ENCODE measurements at places on chromosomes 4 and X. TPM values are rescaled to one million over a fixed set of nuclear protein-coding genes. Genes with fewer than 3 reads are reported as not detected.

DNA sequence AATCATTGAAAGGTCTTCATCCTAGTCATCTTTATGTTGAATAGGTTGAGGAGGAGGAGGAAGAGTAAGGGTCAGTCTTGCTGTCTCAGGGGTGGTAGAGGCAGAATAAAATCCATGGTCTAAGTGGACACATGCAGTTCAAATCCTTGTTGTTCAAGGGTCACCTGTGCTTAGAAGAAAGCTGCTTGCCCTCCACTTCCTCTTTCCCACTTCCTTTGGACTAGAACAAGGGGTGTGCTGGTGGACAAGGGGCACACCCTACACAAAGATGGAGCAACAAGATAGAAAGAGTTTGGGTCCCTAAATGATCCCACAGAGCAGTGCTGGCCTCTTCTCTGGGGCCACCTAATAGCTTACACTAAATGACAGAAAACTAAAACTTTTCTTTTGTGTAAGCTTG lies 47.9 kb downstream of the HSD17B13 start:
- DNase-seq: no peak

DNA sequence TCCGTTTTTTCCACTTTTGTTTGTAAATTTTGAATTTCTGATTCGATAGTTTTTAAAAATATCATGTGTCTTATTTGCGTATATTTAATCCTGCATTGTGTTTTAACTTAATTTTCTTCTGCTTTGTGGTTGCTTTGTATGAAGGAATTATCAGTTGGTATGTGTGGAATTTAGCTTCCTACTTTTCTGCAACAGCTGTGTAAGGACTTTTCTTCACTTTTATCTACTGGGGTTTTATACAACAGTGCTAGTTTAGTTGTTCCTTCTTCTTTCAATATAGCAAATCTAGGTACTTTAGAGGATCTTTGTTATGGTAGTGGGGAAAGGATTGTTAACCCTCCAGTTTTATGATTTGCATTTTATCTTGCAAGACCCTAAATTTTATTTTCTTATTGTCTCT lies 410.3 kb downstream of the CCSER1 start:
- no peak for DNase-seq

GRCh38 chrX:20231598-20231997 lies 35.1 kb downstream of the RPS6KA3 start:
- DNase-seq: no peak

- DNase-seq: no peak
These were observed 459.7 kb downstream of the MID1IP1 start for GRCh38 chrX:39260965-39261364.

DNA sequence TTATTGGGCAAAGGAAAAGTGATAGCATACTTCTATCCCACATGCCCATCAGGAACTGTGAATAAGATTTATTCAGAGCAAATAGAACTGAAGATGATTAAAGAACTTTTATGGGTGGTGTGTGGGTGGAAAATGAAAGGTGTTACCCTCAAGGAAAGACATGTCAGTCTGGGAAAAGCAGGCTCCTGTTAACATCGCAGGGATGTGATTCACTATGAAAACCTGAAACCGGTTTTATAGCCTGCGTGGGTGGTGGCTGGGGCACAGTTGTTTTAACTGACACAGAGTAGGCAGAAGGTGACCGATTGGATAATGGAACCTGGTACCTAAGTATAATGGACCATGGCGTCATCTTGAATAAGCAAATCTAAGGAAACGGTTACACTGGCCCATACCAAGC lies 61.3 kb upstream of the CASK start:
- DNase-seq: no peak

- DNase-seq: no peak
These were observed 6.5 kb downstream of the FAM199X start for GRCh38 chrX:104172788-104173187.

DNA sequence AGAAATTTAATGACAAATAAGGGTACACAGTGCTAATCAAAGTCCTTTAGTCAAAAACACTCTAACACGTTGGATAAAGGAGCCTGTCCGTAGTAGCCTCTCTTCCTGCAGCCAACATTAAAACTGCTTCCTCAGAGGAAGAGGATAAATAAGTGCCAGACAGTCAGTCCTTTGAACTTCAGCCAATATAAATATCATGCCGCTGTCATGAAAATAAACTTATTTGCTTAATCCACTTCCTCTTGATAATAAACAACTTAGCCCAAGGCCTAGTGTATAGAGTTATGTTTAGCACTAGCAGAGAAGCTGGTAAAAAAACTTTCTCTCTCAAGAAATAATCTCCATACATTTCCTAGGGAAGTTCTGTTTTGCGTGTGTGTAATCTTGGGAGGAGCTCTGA lies 196.7 kb downstream of the HS3ST1 start:
- no peak for DNase-seq

DNA sequence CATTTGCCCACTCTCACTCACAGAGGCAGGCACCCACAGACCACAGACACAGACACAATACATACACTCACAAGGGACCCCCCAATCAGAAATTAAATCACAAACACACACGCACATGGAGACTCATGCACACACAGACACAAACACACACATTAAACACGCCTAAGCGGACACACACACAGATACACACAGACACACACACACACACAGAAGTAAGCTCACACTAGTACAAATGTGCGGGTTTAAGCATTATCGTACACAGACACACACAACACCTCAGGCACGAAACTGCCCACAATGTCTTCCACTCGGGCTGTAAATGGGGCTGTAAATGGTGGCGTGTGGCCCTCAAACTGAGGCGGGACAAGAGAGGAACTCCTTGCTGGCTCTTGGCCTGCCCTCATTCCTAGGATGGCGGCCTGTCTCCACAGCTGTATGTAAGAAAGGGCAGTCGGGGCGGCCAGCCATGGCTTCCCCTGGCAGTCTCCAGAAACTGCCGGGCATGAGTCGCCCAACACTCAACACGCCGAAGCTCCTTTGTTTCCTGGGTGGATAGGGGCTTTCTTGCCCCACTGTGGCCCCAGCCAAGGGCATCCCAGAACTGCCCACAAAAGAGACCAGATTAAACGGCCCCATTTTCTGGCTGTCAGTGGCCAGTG lies 53.9 kb downstream of the NBDY start:
- no peak for DNase-seq

- no peak for DNase-seq
These were observed 413.5 kb upstream of the GRIA3 start for GRCh38 chrX:122770581-122770980.

- no peak for DNase-seq
These were observed 57.7 kb upstream of the PASD1 start for GRCh38 chrX:151505796-151506195.

GRCh38 chr4:24550441-24551175 lies 33.7 kb downstream of the DHX15 start:
- no peak for DNase-seq

DNA sequence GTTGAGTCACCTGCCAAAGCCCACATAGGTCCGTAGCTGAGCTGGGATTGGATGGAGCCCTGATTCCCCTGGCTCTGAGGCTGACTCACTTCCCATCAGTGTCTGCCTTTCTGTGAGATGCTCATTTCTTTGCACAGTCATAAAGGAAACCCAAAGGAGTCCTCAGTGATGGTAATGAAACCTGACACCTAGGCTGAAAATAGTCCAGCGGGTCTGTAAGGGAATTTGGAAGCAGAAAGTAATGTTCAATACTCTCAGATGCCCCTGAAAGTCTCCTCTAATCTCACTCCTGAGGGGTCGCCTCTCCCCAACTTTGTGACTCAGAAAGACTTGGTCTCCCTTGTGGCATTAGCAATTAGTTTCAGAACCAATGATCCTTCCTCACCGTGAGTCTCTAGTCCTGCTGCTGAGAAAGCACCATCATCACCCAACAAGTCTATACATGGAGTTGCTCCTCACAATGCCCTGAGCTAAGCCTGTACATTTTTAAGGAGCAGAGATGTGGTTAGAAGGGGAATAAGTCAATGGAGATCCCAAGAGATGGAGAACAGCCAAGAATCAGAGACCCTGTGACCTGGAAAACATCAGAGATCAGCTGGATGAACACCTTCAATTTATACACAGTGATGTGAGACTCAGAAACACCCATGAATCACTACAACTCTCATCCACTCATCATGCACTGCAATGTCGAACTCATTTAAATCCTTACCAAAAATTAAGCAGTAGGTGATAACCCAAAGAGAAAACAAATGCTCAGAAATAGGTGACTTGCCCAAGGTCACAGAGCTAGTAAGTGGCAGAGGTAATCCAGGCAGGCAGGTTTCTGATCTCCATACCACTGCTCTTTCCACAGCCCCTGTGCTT lies 219.0 kb upstream of the CPEB2 start:
- no peak for DNase-seq

DNA sequence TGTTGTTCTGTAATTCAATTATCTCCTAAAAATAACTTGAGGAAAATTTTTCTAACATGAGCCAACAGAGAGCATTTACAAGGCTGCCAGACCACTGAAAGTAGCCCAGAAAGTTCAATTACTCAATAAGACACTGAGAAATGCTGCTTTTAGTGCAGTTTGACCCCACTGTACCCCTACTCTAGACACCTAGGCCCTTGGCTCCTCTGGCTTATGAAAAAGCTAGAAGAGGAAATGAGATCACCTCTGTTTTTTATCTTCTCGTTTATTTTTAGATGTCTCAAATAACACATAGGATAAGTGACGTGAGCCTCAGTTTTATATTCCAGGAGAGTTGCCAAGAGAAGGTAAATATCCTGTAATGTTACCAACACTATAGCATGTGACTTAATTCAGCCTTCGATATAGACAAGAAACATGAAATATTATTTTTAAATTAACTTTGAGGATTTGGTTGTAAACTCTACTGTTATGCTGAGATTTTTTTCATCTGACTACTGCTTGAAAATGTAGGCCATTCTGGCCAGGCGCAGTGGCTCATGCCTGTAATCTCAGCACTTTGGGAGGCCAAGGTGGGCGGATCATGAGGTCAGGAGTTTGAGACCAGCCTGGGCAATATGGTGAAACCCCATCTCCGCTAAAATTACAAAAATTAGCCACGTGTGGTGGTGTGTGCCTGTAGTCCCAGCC lies 24.4 kb downstream of the TNIP3 start:
- no peak for DNase-seq

DNA sequence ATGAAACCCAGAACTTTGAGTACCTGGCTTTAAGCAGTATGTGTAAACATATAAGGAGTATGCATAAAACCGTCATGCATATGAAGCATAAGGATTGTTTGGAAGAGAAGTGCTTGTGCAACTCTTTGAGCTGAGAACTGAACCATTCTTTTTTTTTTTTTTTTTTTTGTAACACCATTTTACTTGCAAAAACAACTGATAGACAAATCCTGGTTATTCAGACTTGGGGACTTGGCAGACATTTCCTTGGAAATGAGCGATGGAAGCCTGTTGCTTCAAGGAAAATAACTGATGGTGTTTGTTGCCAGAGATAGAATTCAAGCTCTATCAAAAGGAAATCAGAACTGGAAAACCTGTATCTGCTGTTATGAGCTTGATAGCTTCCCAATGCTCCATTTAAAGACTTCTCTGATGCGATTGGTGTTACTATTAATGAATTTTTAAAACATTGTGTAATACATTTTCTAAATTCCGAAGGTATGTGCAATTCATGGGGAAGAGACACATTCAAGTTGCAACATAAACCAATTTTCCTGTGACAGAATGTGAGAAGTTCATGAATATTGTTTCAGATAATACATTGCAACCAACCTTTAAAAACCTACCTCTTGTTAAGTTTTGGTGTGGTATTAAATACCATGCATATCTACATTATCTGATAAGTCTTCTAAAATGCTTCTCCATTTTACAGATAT lies 47.0 kb upstream of the FAT1 start:
- DNase-seq: no peak

DNA sequence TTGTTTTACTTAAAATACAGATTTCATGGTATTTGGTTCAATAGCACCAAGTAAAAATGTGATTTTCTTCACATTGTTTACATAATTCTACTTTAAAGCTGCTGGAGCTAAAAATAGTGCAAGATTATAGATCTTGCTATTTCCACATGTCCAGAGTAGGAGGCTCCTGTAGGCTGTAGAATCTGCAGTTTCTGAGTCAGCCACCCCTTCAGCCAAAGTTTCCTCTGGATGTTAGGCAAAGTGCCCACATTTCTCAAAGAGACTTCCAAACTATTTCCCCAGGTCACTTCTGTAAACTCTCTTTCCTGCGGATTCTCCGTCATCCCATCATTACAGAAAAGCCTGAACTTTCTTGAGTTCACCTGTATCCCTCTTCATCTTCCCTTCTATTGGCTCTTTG lies 342.5 kb upstream of the FSTL5 start:
- DNase-seq: no peak

DNA sequence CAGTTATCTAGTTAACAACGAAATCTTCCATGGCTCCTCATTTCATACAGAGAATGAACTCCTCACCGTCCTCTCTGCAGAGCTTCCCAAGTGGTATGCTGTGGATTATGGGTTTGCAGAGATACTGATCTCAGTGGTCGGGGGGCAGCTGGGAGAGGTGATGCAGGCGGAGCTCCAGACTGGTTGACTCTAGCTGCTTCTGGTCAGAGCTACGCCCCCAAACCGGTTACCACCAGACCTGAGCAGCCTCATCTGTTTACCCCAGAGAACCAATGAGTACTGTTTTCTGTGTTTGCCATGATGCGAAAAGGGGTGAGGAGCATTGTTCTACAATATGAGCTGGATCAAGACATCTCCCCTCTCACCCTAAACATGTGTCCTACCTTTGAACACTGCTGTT lies 135.7 kb upstream of the PLAC1 start:
- DNase-seq: no peak

- DNase-seq: no peak
These were observed 105.9 kb downstream of the COL4A6 start for GRCh38 chrX:108332281-108332680.

DNA sequence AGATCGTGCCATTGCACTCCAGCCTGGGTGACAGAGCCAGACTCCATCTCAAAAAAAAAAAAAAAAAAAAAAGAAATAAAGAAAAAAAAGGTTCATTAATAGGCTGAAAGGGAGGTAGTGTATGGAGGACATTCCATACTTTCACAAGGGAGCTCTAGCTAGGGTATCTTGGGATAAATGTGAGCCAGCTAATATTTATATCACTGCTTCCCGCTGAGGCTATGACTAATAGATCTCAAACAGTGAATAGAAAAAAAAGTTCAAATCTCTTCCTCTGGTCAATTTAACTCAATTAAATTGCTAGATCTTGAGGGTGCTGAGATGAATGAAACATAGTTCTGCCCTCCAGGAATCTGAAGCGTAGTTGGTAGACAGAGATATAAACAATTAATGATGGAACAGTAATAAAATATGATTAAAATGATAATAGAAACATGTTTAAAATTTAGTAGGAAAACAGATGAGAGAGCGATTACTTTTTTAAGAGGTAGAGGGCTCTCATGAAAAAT lies 55.7 kb upstream of the SHISA3 start:
- no peak for DNase-seq

CTAG1A gene
- total RNA-seq: not detected

UTP14A gene
- total RNA-seq: 19.2 TPM

UGT2B17 gene
- not detected for total RNA-seq

PRMT9 gene
- 14.8 TPM for total RNA-seq

EIF2S3 gene
- 475 TPM for total RNA-seq

HPF1 gene
- 27.0 TPM for total RNA-seq

PAGE4 gene
- not detected for total RNA-seq

GATA1 gene
- total RNA-seq: not detected

MAGEC2 gene
- total RNA-seq: not detected

SLC10A6 gene
- not detected for total RNA-seq

RTL3 gene
- not detected for total RNA-seq

GRIA2 gene
- 4.4 TPM for total RNA-seq

KCTD8 gene
- total RNA-seq: 6.6 TPM
